Activated CD4-positive, CD25-positive, alpha-beta regulatory T cell treated with anti-CD3 and anti-CD28 coated beads, Interleukin-2, amount 50 U/mL, for 16 hours (primary cell): ENCODE measurements at places on chromosomes 3 and 15.

DNA sequence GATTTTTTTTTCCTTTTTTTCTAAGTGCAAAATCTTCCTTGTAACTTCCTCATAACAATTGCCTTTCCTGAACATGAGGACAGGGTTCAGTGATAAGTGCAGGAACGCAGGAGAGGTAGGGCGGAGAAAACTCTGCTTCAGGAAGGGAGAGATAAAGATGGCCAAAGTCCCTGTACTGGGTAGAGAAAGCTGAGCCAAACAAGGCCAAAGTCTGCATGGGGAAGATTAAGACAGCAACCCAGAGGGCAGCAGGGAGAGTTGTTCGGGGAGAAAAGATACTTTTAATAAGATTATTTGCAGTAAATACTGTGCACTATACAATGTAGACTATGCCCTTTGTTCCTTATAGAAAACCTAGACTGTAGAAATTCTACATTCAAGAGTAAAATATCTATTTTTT, 55.4 kb upstream of the LRRFIP2 start:
- DNase-seq: no peak

- no peak for DNase-seq
These were observed 59.7 kb downstream of the STARD5 start for GRCh38 chr15:81264072-81264857.

- DNase-seq: no peak
These were observed 26.7 kb upstream of the OR5K4 start for GRCh38 chr3:98326945-98327344.

DNA sequence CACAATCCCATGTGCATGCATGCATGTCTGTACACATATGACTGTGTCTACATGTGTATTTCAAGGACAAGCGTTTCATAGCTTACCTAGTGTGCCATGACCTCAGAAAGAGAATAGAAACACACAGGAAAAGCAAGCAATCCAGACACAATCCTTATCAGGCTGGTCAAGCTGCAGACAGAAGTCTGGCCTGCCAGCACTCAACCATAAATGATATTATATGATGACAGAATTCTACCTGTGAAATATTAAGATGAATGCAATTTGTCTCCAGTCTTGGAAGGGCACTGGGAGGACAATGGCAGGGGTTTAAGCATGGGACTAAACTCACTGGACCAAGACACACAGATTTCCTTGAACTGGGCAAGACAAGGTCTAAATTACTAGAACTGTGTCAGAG, 50.9 kb upstream of the ARL6 start:
- no peak for DNase-seq

DNA sequence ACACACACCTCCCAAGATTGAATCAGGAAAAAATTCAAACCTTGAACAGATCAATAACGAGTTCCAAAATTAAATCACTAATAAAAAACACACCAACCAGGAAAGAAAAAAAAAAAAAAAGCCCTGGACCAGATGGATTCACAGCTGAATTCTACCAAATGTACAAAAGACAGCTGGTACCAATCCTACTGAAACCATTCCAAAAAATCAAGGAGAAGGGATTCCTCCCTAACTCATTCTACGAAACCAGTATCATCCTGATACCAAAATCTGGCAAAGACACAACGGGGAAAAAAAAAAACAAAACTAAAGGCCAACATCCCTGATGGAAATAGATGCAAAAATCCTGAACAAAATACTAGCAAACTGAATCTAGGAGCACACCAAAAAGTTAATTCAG, 54.4 kb upstream of the SLC12A8 start:
- DNase-seq: no peak

GRCh38 chr3:12392101-12392878, 92.0 kb upstream of the TSEN2 start:
- DNase-seq: no peak

DNA sequence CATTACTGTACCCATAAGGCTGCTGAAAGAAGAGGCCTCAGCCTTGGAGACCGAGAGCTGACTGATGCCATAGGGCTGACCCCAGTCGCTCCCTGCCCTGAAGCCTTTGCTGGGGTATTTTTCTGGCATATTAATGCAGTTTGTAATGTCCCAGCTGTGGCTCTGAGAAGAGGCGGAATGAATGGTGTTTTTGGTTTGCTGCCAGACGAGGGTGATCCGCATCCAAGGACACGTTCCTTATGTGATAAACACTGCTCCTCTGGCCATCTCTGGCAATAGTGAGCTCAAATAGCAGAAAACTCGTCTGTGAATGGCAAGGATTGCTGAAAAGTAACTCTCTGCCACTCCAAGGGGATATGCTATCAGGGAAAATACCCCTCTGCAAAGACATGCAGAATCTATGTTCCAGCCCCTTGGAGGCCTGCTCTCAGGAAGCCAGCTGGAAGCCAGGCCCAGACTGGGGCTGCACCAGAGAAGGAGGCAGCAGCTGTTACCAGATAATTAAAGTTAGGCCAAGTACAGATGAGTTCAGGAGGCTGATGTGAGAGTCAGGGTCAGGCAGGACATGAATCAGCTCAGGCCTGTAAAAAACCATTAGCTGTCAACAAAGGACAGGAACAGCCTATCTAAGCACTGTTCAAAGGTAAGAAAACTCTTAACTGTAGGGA, 28.9 kb upstream of the KLHL6 start:
- DNase-seq: no peak

DNA sequence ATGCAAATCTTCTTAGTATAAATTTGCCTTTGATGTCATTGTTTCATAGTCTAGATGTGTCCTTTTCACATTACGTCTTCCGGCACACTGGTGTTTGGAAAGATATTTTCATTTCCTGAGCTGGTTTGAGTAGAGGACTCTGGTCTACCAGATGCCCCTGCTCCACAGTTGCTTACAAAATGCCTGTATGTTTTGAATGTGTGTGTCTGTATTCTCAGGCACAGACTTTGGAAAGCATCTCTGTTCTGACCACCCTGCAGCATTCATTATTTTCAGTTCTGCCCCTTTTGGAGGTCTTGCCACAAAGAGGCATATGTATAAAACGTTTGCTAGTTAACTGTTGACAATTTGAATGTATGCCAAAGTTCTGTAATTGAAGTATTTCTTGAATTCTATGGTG, 236.0 kb upstream of the GOLIM4 start:
- no peak for DNase-seq

DNA sequence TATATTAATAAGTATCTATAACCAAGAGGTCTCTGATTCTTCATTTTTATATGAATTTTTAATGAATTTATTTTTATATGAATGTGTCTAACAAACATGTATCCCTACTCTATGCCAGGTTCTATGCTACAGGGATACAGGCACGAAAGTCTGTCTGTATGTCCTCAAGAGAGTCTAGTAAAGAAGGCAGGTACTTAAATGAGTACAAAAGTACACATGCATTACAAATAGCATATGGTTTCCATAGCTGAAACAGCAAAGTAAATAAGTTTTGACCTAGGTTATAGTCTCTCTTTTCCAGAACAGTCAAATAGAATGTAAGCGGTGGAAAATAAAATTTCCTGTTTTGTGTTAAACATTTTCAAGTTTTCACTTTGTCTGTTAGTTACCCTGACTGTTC, 13.3 kb upstream of the ABHD10 start:
- no peak for DNase-seq

DNA sequence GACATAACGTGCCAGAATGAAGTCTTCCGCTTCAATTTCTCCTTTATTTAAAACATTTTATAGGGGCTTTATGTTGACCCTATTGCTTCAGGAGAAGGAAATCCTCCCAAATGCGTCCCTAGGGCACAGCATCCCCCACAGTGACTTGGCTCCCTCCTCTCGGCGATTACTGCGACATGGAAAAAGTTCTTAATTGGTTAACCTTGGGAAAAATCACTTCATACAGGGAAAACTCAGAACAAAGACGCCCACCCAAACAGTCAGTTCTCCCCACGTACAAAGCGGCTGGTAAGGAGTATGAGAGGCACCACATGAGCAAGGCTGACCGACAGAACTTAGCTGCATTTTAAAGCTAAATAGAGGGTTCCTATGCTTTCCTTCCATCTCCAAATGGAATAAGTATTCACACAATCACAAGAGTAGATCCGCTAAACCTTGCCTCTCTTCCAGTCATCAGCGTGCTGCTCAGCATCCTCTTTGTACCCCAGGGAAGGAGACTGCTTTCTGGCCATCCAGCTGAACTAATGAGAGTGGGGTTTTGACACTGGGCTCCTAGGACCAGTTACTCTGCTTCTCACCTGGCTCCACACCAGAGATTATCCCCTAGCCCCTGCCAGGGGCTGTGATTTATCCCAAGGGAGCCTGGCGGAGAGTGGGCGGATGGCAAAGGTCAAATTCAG, 415.3 kb upstream of the WNT5A start:
- no peak for DNase-seq

DNA sequence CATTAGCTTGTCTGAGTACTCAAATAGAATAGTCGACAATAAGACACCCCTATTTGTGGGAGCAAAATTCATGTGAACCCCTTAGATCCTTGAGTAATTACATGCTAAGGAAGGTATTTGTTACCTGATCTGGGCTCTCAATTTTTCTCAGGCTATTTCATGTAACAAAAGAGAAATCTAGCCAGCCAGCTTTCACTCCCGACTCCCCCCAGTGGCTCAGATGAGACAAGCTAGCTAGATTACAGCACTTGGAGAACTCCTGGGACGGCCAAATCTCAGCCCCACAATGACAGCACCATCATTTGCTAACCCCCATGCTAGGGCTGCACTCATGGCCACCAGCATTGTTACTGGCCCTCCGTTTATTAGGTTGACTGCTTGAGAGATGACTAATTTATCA, 41.3 kb downstream of the GLDN start:
- no peak for DNase-seq

- DNase-seq: no peak
These were observed 48.9 kb upstream of the SLC7A14 start for GRCh38 chr3:170634663-170635384.

DNA sequence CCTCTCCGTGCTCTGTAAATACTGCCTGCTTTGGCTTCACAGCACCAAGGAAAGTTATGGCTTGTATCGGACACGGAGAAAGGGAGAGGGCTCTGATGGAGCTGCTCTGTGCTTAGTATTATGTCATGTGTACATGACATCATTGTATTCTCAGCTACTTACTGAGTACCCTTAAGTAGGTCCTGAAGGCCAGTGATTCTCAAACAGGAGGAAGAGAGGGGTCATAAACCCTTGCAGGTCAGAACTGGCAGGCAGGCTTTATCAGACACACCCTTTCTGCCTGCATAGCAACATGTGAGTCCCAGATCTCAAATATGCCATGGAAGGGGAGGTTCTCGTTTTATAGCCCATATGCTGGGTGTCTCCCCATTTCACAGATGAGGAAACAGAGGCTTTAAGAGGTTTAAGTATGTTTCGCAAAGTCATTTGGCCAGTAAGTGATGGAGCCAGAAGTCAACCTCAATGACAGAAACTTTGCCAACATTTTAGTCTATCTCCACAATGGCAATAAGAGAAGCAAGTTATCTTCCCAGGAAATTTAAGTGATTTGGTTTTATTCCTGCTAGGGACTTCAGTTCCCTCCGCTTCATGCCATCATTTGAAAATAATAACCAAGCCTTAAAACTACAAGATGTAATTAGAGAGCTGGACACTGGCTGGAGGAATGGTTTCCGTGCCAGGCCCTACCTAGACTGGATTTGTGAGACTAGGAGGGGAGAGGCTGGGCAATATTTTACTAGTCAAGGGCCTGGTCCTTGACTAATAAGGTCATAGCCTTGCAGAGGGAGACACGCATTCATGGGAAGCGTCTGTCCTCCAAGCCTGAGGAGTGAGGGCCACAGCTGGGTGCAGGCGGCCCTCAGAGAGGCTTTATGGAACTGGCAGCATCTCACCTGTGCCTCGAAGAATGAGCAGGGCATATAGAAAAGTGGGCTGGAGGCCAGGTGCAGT, 133.0 kb downstream of the XXYLT1 start:
- DNase-seq: no peak

DNA sequence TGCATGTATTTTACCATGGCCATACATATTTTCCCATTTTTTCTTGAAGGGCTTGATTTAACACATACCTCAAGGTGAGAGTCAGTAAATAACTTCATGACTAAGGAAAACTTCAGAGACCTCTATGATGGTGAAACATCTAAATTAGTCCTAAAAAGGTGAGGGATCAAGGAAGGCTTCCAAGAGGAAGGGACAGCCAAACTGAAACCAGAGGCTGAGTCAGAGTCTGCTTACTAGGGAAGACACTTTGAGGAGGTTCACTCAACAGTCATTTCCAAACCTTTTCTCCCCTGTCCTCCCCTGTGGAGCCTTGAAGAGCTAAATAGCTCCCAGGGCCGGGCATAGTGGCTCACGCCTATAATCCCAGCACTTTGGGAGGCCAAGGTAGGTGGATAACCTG, 206.6 kb downstream of the SHQ1 start:
- no peak for DNase-seq

- DNase-seq: no peak
These were observed 41.6 kb downstream of the IQCH start for GRCh38 chr15:67296188-67296587.

DNA sequence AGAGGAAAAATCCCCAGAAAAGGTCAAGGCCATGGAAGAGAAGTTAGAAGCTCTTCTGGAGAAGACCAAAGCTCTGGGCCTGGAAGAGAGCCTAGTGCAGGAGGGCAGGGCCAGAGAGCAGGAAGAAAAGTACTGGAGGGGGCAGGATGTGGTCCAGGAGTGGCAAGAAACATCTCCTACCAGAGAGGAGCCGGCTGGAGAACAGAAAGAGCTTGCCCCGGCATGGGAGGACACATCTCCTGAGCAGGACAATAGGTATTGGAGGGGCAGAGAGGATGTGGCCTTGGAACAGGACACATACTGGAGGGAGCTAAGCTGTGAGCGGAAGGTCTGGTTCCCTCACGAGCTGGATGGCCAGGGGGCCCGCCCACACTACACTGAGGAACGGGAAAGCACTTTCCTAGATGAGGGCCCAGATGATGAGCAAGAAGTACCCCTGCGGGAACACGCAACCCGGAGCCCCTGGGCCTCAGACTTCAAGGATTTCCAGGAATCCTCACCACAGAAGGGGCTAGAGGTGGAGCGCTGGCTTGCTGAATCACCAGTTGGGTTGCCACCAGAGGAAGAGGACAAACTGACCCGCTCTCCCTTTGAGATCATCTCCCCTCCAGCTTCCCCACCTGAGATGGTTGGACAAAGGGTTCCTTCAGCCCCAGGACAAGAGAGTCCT, 9.0 kb downstream of the MAP1A start:
- DNase-seq: no peak

DNA sequence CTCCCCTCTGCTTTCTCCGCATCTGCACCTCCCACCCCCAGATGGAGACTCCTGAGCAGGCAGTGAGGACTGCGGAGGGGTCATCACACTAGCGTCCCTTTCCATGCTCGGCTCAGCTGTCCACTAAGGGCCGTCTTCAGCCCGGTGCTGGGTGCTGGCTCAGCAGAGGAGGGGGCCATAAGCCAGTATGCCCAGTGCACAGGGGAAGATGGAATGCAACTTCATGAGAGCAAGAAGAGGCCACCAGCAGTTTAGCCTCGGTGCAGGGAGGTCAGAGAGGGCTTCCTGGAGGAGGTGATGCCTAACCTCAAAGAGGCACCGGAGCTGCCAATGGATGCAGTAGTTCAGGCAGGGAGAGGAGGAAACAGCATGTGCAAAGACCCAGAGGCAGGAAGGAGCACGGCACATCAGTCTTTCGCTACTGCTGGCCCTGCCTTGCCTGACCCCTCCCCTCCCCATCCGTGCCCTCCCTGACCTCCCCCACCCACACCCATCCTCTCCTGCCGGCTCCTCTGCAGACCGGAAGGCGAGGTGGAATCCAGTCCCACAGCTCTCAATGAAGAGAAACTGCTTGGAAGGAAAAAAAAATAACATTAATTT, 15.2 kb upstream of the PLXND1 start:
- DNase-seq: no peak
